ENCODE measurements at places on chromosomes 16 and 17.

- DNase-seq, result no peak
These were observed 22.8 kb downstream of the ITGB3 start for GRCh38 chr17:47276444-47276843.

- DNase-seq, result no peak
These were observed 137.9 kb upstream of the CACNG3 start for GRCh38 chr16:24118126-24118821.

DNA sequence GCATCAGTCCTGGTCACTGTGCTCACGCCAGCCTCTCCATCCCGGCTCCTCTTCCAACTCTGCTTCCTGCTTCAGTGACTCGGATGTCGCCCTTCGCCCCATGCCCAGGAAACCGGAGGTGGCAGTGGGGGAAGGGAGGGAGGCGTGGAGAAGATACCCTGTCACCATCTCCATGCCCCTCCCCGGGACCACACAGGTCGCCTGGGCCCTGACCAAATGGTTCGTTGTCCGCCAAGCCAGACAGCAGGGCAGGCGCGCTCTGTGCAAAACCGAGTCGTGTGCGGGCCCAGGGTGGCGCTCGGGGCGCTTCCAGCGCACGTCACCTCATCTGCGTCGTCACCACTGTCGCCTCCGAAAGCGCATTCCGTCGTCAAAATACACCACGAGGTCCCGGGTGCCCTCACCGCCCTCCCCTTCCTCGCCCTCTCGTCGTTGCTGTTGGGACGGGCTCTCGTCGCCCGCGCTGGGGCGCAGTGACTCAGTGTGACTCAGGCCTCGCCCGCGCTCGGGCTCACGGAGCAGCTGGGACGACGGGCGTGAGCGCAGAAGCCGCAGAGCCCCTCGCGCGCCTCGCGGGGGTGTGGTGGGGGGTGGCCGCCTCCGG is 39.2 kb downstream of the ZNF778 start:
- peak; percentile 73 for DNase-seq

- no peak for DNase-seq
These were observed 33.3 kb downstream of the RHBDL3 start for GRCh38 chr17:32298721-32299579.

- DNase-seq, result no peak
These were observed 83.2 kb downstream of the LITAF start for GRCh38 chr16:11503566-11503965.

GRCh38 chr17:57565176-57565575 is 179.9 kb downstream of the CCDC182 start:
- DNase-seq, result no peak

DNA sequence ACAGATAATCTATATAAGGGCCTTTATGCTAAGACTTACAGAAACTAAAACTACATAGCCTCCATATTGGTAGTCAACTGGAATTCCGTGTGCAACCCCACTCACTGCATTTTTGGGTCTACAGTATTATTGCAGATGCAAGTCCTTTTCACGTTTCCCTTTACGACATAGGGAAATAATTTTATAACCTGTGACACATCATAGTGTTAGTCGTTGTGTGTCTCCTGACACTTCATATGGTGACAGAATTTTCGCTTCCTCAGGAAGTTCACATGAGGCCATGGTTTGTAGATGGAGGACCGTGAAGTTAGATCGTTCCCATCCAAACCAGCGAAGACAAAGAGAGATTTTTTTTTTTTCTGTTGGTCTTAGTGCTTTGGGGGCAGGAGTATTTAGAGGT is 15.7 kb upstream of the MRC2 start:
- DNase-seq, result no peak

- no peak for DNase-seq
These were observed 355.4 kb upstream of the SOX9 start for GRCh38 chr17:71765437-71765836.

DNA sequence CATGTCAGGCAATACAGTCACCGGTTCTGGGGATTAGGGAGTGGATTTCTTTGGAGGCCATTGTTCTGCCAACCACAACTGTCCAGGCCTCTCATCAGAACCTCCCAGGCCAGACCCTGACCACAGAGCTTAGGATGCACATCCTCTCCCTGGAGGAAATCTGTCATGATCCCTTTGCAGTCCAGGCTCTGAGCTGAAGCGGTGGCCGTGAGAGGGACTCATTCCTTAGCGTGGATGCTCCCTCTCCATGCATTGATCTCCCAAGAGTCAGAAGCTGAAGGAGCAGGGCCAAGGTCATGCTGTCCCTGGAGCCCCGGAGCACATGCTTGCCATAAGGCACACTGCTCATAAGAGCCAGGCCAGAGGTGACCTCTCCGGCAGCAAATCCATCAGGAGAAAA is 181.4 kb downstream of the COPRS start:
- DNase-seq, result no peak

DNA sequence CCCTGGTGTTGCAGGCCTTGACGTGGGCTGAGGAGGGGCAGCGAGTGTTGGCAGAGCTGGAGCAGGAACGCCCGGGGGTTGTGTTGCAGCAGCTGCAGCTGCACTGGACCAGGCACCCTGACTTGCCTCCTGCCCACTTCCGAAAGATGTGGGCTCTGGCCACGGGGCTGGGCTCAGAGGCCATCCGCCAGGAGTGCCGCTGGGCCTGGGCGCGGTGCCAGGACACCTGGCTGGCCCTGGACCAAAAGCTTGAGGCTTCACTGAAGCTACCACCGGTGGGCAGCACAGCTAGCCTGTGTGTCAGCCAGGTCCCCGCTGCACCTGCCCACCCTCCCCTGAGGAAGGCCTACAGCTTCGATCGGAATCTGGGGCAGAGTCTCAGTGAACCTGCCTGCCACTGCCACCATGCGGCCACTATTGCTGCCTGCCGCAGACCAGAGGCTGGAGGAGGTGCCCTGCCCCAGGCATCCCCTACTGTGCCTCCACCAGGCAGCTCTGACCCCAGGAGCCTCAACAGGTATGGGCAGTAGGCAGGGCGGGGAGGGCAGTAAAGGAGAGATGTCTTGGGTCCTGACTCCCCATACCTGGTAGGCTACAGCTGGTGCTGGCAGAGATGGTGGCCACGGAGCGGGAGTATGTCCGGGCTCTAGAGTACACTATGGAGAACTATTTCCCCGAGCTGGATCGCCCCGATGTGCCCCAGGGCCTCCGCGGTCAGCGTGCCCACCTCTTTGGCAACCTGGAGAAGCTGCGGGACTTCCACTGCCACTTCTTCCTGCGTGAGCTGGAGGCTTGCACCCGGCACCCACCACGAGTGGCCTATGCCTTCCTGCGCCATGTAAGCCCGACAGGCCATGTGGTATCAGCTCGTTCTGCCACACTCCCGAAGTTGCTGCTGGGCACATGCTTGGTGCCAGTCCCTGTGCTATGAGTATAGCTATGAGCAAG is 5.6 kb downstream of the PLEKHG4 start:
- no peak for DNase-seq

- DNase-seq, result no peak
These were observed 55.6 kb downstream of the MMD start for GRCh38 chr17:55366020-55366481.
